ENCODE measurements at places on chromosomes 11 and 22.

GRCh38 chr11:118607401-118608359, at the start of gene PHLDB1:
Gene PHLDB1, plus strand, starts transcription at chr11:118607615. Its CDS starts 6,222 bp downstream, at chr11:118613837.
- peak; percentile 21 for DNase-seq

DNA sequence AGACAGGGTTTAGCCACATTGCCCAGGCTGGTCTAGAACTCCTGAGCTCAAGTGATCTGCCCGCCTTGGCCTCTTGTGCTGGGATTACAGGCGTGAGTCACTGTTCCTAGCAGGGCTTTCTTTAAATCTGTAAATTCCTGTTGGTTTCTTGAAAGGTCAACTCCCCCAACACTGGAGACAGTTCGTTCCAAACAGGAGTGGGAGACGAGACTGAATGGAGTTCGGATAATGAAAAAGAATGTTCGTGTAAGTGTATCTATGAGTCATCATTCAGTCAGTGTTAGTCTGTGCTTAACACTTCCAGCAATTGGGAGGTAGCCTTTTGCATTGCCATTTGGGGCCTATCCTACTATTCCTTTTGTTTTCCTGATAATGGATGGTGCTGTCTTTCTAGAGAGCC, 10.0 kb upstream of the BACE1-AS start:
- no peak for DNase-seq

DNA sequence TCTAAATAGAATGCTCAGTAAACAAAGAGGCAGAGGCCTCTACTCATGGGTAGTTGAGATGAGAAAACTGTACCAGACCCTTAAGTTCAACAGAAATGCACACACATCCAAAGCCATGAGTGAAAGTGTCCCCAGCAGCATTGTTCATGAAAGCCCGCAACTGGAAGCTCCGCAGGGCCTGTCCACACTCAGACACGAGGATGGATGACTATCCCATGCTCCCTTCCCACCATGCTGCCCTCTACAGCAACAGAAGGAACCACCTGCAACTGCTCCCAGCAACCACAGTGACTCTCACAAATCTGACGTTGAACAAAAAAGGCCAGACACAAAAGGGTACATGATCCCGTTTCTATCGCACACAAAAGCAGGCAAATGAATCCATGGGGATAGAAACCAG, 76.9 kb upstream of the ANO1 start:
- no peak for DNase-seq

GRCh38 chr11:78223320-78223954, 34.7 kb downstream of the USP35 start:
- DNase-seq: no peak

DNA sequence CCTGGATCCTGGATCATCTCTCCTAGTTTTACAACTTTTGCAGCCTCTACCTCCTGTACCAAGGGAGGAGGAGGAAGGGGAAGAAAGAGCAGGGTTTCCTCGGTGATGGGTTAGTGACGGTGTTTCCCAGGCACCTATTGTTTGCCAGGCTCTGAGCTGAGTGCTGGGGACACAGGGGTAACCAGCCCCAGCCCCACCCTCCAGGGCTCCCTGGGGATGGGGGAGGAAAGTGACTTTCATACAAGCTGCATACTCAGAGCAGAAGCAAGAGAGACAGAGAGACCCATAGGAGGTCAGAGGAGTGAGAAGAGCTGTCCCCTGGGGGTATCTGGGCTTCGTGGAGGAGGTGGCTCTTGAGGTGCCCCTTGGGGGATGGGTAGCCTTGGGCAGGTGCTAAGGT, 89.4 kb upstream of the THY1 start:
- no peak for DNase-seq

DNA sequence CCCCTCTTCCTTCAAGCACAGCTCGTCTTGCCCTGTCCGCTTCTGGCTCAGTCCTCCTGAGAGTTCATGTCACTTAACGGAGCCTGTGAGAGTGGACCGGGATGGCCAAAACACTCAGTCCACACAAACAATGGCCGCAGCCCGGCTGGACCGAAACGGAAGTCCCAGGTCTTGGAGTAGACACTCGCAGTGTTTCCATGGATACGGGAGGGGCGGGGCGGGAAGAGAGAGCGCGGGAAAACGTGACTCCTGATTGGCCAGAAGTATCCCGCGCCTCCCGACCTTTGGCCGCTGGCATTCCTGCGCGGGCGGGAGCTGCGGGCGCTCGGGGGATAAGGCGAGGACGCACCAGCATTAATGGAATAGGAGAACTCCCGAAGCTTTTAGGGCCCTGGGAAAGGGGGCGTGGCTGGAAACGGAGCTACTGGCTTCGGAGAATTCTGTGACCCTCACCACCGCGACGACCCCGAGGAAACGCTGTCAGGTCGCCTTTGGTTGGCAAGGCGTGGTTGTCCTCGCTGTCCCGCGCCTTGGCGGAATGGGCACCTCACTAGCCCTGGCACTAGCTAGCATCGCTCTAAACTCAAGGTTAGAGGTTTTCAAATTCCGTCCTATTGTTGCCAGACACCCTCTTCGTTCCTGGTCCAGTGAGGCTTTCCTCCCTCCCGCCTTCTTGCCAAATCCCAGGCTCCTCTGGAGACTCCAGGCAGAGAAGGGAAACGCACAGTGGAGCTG, at the start of the genes NLRP14 and ZNF214:
TSS of gene NLRP14 (plus strand) at position 297 of the 735 bp plus-strand sequence. CDS start 18,108 bp downstream, outside the sequence.
TSS of gene ZNF214 (minus strand) at position 164 of the 735 bp plus-strand sequence. CDS start 17,511 bp downstream, outside the sequence.
- DNase-seq: peak; percentile 92

GRCh38 chr11:60950933-60951605, 907 bp downstream of the SLC15A3 start:
- DNase-seq: no peak

DNA sequence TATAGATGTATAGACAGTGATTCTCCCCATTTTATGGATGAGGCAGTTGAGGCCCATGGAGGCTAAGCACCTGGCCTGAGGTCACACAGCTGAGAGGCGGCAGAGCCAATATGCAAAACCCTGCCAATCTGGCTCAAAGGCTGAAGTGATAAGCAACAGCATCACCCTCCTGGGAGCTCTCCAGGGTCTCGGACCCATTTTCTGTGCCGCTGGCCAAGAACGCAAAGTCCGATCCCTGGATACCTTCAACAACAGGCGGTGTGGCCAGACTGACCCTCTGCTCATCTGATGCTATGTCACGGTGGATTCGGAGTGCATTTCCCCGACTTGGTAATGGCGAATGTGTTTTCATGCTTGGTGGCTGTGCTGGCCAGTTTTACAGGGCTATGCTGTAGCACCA, 595.0 kb downstream of the TBC1D22A start:
- no peak for DNase-seq

- no peak for DNase-seq
Measured at GRCh38 chr11:3006505-3007260, 14.6 kb upstream of the NAP1L4 start.

- DNase-seq: no peak
Measured at GRCh38 chr11:76729214-76729613, 53.9 kb upstream of the TSKU start.

DNA sequence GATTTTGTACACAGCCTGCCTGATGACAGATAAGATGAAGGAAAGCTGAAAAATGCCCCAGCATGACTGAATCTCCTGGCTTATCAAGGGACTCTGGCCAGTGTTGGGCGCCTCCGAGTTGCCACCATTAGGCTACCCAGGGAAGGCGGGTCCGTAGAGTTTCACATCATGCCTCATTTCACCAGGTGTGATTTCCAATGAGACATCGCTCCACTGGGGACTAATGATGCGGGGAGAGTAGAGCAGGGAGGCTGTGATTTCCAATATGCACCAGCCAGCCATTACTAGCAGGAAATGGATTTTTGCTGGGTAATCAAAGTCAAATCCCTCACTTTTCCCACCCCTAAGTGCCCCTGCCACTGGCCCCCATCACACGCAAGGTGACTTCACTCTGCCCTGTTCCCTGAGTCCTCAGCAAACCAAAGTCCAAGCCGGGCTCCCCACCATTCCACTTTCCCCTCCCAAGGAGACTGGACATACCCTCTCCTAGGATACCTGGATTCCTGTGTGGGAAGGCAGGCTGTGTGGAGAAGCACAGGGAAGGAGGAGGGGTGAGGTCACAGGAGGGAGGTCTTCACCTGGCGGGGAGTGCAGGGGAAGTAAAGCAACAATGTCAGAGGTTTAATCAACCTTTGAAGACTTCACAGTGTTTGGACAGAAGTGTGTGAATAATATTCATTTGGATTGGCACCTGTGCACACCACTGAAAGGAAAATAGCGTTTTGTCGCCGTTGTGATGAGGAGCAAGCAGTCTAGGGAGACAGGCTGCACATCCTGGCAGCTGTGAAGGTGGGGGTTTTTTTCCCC, 613.3 kb upstream of the CADM1 start:
- DNase-seq: no peak

GRCh38 chr11:121035780-121036179, 11.9 kb downstream of the TBCEL start:
- DNase-seq: no peak

DNA sequence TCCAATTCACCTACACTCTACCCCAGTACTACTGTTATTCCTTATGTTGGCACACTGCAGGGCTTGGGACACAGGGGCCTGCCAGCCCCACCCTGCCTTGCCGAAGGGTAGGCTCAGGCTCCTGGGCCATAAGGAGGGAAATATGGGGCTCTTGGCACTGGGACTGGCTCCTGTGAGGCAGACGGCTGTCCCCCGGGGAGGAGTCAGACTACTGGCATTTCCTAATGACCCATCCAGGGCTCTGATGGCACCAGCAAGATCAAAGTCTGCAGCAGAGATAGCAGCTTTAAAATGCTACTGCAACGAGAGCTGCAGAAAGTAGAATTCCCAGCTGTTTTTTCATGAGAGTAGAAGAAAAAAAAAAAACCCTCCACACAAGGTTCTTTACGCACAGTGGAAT, 42.2 kb upstream of the CYP2D6 start:
- no peak for DNase-seq

GRCh38 chr11:120208001-120208441, 2.8 kb upstream of the OAF start:
- no peak for DNase-seq

DNA sequence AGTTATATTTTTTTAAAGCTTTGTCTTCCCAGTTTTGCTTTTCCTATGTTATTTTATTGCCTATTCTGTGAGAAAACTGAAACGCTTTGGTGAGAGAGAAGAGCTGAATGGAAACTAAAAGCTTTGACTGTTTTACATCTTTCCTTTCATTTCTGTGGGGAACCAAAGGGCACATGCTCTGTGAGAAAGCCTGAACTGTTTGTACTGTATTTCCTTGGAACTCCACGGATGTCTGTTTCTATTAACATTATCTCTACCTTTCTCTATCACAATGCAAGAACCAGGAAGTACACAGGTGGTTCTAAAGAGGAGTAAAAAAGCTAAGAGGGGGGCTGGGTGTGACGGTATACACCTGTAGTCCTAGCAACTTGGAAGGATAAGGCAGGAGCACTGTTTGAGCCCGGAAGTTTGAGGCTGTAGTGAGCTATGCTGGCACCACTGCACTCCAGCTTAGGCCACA, 43.8 kb downstream of the CELF1 start:
- no peak for DNase-seq

- no peak for DNase-seq
Measured at GRCh38 chr11:90558328-90558865, 335.5 kb upstream of the CHORDC1 start.

All from NCI-H187 (cell line).